ENCODE measurements at places on chromosomes 6 and 20. TPM values are rescaled to one million over a fixed set of nuclear protein-coding genes. Genes with fewer than 3 reads are reported as not detected.
A peak's percentile ranks its signal among the peaks of the same experiment; 100 is the strongest.

TBC1D7 gene
- polyA plus RNA-seq: 15.0 TPM

CALHM4 gene
- not detected for polyA plus RNA-seq

PERP gene
- polyA plus RNA-seq: 0.90 TPM

ADAM33 gene
- 9.5 TPM for polyA plus RNA-seq

- no peak for DNase-seq
Observed at GRCh38 chr6:55379471-55379870, 52.2 kb downstream of the GFRAL start.

DNA sequence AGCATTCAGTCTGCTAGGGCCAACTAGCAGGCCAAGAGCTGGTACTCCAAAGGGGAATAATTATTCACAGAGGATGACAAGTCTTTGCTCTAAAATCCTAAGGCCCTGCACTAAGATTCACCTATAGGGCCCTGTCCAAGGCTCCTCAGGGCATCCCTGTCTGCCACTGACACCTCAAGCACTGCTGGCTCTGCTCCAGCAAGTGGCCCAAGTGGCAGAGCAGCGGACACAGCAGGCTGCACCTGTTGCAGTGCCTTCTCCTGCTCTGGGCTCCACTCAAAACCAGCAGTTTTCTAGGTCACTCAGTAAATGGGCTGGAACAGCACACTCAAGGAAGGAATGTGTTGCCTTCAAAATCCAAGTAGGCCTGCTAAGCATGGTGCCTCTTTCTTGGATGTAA lies 36.4 kb upstream of the SMOC2 start:
- DNase-seq: peak; percentile 45

DDX43 gene
- 0.44 TPM for polyA plus RNA-seq

DNA sequence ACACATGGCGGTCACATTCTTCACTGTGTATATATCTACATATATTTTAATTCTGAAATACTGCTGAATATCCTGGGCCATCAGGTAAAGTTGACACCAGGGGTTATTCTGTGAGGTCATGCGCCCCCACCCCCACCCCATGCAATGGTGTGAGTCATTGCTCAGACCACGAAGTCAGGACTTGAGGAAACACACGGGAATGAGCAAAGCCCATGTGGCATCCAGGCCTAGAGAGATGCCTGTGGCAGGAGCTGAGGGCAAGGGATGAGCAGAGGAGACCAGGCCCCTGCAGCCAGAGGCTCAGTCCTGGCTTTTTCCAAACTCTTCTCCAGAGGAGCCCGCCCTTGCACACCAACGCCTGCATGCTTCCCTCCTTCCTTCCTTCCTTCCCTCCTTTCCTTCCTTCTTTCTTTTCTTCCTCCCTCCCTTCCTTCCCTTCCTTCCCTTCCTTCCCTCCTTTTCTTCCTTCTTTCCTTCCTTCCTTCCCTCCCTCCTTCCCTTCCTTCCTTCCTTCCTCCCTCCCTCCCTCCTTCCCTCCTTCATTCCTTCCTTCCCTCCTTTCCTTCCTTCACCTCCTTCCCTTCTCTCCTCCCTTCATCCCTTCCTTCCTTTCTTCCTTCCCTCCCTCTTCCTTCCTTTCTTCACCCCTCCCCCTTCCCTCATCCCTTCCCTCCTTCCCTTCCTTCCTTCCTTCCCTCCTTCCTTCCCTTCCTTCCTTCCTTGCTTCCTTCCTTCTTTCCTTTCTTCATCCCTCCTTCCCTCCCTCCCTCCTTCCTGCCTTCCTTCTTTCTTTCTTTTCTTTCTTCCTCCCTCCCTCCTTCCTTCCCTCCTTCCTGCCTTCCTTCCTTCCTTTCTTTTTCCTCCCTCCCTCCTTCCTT lies 72.0 kb upstream of the INSM1 start:
- DNase-seq: no peak

- no peak for DNase-seq
Observed at GRCh38 chr6:135212020-135212806, 31.1 kb downstream of the MYB start.

SOBP gene
- 1.6 TPM for polyA plus RNA-seq

- no peak for DNase-seq
Observed at GRCh38 chr6:70673601-70674000, 5.9 kb downstream of the SMAP1 start.

DNAH8 gene
- polyA plus RNA-seq: 0.51 TPM

DNA sequence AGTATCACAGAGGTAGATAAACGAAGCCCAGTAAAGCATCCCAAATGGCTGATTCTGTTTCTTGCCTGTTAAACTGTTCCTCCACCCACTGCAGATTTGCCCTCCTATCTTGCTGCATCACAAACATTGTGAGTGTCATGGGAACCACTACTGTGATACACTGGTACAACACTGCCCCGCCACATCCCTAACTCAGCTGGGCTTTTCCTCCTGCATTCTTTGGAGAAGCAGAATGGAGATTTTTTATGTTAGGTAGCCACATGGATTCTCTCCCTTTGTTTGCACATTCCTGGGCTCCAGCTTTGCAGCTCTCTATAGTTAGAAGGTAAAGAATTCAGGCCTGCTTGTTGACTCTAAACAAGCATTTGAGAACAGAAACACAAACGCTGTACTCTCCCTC lies 234.1 kb downstream of the TMEM242 start:
- DNase-seq: no peak

RIN2 gene
- 4.8 TPM for polyA plus RNA-seq

GRCh38 chr20:57259121-57259937 lies 7.1 kb downstream of the BMP7 start:
- no peak for DNase-seq

DNA sequence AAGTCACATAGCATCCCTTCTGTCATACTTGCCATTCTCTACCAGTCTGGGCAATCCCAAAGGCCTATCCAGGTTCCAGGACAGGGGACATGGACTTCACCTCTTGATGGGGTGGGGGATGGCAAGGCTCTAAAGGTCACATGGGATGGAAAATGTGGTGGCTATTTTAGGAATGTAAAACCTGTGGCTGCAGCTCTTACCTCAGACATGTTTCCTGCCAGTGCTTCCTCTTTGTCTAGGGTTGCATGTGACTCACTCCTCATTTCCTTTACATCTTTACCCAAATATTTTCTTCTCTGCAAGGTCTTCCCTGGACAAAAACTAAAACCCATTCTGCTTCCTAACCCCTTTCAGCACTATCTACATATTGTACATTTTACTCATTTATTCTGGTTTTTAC lies 135.7 kb downstream of the BTBD3 start:
- no peak for DNase-seq

- DNase-seq: peak; percentile 48
Observed at GRCh38 chr20:61806995-61807394, 258.7 kb downstream of the TAF4 start.

PPIL6 gene
- polyA plus RNA-seq: 0.70 TPM

DNA sequence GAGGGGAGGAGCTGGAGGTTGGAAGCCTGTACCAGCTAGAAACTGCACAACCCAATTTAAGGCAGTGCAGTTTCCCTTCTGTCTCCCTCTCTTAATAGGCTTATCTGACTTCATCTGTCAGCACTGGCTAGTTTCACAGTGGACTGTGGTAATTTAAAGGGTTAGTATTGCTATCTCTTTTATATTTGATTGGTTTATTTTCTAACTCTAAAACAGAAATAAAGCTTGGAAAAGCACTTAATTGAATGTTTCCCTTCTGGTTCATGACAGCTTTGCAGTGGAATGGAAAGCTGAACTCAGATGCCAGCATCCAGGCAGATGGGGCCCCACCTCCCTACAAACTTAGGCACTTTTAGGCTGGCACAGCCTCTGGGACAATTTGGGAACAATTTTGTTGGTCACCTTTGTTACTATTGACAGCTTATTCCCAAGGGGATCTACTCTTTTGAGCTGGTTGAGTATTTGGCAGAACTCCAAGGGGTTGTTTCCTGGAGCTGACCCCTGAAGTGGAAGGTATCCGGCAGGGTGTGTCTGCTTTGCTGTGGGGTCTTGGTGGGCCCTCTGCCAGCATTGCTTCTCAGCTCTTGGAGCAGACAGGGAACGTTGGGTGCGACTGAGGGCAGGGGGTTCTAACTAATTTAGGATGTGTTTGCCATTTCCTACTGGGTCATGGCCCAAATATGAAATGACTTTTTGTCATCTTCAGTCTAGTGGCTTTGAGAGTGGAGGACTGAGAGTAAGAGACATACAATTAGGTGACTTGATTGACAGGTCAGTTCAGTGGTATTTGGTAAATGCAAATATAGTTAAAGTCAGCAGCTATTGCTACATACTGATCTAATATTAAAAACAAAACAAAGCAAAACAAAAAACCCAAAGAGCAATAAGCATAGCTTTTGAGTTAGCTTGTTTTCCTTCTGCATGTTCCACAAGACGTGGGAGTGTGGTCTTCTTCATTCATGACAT lies 9.3 kb downstream of the SH3BGRL2 start:
- DNase-seq: no peak

- no peak for DNase-seq
Observed at GRCh38 chr6:2658788-2659187, 91.9 kb downstream of the MYLK4 start.

CDSN gene
- polyA plus RNA-seq: not detected

GRCh38 chr6:109008537-109009235 lies 86.0 kb downstream of the SESN1 start:
- no peak for DNase-seq

GRCh38 chr6:157657754-157658153 lies 165.3 kb upstream of the SNX9 start:
- no peak for DNase-seq

DNA sequence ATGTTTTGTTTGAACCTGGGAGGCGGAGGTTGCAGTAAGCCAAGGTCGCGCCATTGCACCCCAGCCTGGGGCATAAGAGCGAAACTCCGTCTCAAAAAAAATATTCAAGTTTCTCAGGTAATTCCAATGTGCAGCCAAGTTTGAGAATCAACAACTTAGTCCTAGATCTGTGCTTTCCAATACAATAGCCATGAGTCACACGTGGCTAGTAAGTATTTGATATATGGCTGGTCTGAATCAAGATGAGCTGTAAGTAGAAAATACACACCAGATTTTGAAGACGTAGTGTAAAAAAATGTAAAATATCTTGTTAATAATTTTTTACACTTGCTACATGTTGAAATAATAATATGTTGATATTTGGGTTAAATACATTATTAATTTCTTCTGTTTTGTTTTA lies 35.0 kb upstream of the BTBD3 start:
- DNase-seq: no peak

TAGAP gene
- 15.7 TPM for polyA plus RNA-seq

SLC17A2 gene
- polyA plus RNA-seq: not detected

ADGB gene
- not detected for polyA plus RNA-seq

GRCh38 chr20:1900321-1900801 lies 5.2 kb downstream of the SIRPA start:
- no peak for DNase-seq

DNA sequence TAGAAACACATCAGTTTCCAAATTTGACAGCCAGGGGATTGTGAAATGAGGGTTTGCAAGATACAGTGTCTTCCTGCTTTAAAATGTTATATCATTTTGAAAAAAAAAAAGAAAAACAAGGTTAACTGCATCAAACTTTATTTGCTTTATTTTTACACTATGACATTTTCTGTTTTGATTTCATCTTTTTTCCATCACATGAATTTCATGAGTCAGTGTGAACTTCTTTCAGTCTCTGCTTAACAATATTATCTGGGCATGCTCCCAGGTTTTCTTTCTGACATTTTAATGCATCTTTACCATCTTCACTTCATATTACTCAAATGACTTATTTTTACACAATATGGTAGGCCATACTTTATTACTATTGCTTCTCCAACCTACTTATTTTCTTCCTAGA lies 1.9 kb downstream of the NCOA7 start:
- DNase-seq: no peak

GRCh38 chr6:17454316-17455005 lies 61.1 kb downstream of the CAP2 start:
- DNase-seq: no peak

- peak; percentile 19 for DNase-seq
Observed at GRCh38 chr6:166545156-166546034, 41.1 kb downstream of the RAMACL start.

- DNase-seq: no peak
Observed at GRCh38 chr6:35634316-35634715, 54.4 kb downstream of the FKBP5 start.

ILRUN gene
- polyA plus RNA-seq: 44.3 TPM

- DNase-seq: no peak
Observed at GRCh38 chr6:99905209-99906106, 88.6 kb downstream of the MCHR2 start.

F13A1 gene
- polyA plus RNA-seq: 3.0 TPM

GRCh38 chr6:34331371-34332050 lies 61.0 kb downstream of the NUDT3 start:
- DNase-seq: no peak

DNA sequence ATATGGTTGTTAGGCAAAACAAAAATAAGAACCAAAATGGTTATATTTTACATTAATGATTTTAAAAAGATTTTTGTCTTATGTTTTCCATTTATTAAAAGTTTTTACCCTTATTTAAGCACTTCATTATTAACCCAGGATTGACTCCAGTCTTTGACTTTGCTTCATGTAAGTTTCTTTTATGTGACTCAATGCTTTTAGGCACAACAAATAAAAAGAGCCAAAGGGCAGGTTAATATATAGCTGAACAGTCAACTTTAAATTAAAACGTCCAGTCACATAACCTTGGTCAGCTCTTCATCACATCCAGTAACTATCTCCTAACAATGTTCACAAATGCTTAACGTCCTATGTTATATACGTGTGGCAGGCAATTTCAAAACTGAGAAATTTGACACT lies 32.7 kb downstream of the COL21A1 start:
- no peak for DNase-seq

- DNase-seq: no peak
Observed at GRCh38 chr20:39916236-39916765, 772.7 kb downstream of the MAFB start.

- DNase-seq: no peak
Observed at GRCh38 chr20:57622201-57622570, 2.0 kb upstream of the ZBP1 start.

- DNase-seq: no peak
Observed at GRCh38 chr20:44137266-44137801, 49.7 kb downstream of the JPH2 start.

DNA sequence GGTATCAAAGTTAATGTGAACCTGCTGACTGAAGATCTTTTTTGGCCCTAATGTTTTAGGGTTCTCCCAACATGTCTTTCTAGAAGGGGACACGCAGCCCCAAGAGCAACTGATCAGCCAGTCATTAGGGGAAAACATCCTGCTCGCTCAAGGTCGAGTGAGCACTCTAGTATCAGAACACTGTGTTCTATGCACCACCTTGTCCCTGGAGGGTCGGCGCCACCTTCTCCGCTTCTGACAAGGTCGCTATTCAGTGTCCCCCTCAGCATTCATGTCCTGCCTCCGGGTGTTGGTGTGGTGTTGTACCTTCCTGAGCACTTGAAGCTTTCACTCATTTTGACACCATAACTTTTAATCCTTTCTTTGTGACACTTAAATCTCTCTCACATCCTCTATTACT lies 331.2 kb upstream of the KCNQ5 start:
- peak; percentile 66 for DNase-seq

CALHM6 gene
- 157 TPM for polyA plus RNA-seq

- DNase-seq: no peak
Observed at GRCh38 chr6:1502041-1502440, 107.7 kb upstream of the FOXC1 start.

GRCh38 chr20:40010483-40010882 lies 678.6 kb downstream of the MAFB start:
- DNase-seq: no peak

NINL gene
- polyA plus RNA-seq: 7.1 TPM

Data from spleen (tissue), 13 donors.